SJCRH30 (cell line): ENCODE measurements at places on chromosomes 11 and 22. TPM values are rescaled to one million over a fixed set of nuclear protein-coding genes. Genes with fewer than 3 reads are reported as not detected.

Gene CELSR1
- total RNA-seq = not detected in 2 replicates

Gene PGA5
- not detected in 2 replicates for total RNA-seq

GRCh38 chr22:44297470-44298061, 15.2 kb downstream of the SHISAL1 start:
- H3K4me1 ChIP-seq = no peaks in the 10 kb centered on the region
- H3K36me3 ChIP-seq = no peaks in the 10 kb centered on the region
- H3K27ac ChIP-seq = no peak overlapping the region

DNA sequence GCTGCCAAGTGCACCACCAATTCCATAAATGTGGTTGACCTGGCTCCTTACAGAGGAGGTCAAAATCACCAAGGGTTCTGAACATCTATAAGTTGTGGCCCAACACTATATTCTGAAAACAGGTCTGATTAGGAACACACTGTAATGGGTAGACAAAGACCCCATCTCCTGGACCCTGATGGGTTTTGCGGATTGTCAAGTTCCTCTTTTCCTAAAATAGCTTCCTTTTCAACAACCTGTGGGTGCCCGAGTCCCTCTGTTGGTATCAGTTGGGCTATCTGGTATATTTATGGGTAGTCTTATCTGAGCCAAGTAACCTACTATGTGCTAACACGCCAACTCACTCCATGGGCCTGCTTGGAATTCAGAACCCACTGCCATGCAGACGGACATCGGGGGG, 9.9 kb upstream of the CACNG2 start:
- no peak for DNase-seq
- no peaks in the 10 kb centered on the region for H3K4me1 ChIP-seq
- no peak overlapping the region for H3K4me3 ChIP-seq
- no peak overlapping the region for H3K27ac ChIP-seq

GRCh38 chr11:67674442-67674871, at the start of gene ALDH3B2:
Gene ALDH3B2 (minus strand): TSS chr11:67674623. CDS start chr11:67666935, 7,688 bp downstream.
- H3K27me3 ChIP-seq = 0 out of 2 replicates have a peak, but pooled peaks cover 7% of the 10 kb centered on the region
- H3K27ac ChIP-seq = no peak within 1 kb of the TSS
- no peak within 1 kb of the TSS for H3K4me3 ChIP-seq
- no peak for DNase-seq
- no peaks in the 10 kb centered on the region for H3K36me3 ChIP-seq

DNA sequence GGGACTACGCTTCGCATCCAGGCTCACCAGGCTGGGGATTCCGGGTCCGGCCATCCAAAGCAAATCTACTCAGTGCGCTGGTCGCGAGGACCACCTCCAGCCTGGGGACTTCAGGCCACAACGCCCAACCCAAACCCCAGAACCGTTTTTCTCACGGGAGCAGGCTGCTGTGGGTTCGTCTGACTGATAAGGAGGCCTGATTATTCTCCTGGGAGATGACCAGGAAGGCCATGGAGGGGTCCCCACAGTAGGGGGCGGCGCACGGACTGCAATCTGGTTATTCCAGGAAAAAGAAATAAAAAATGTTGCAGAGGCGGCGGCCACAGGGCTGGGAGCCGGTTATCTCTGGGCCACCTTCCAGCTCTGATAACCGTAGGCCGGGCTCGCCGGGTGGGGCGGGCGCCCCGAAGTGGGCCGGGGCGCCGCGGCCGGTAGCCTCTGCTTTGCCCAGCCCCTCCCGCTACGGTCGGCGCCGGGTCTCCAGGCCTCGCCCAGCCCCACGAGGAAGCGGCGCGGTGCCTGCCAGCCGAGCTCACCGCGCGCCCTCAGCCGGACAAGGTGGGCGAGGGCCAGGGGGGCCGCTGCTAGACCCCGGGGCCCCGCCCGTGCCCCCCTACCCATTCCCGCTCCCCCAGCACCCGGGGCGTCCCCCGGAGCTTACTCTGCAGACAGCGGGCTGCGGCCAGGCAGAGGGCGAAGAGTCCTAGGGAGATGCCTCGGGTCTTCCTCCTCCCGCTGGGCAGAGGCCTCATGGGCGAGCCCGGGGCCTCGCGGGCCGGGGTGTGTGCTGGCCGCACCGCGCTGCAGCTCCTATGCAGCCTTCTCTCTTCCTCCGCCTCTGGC, 446 bp downstream of the VSTM5 start:
- no peak for DNase-seq
- no peak overlapping the region for H3K27ac ChIP-seq
- no peak overlapping the region for H3K4me3 ChIP-seq
- H3K27me3 ChIP-seq = no peaks in the 10 kb centered on the region
- no peaks in the 10 kb centered on the region for H3K36me3 ChIP-seq

Gene CCDC87
- 0.23 and 0.43 TPM in 2 replicates for total RNA-seq

DNA sequence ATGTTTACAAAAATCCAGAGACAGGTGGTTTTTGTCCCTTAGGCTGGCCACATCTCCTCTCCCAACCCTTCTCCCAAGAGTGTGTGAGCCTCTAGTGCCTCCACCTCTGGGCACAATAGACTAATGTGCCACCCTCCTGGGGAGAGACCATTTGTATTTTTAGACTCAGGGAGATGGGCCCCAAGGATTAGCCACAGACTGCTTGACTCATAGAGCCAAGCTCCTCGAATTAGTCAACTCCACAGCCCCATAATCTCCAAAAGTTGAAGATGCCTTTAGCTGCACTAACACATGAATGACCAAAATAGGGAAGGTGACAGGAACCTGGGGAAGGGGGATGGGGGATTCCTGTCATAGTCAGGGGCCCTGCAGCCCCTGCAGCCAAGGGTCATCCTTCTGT, 53.0 kb upstream of the LRRC32 start:
- no peaks in the 10 kb centered on the region for H3K4me1 ChIP-seq
- no peak overlapping the region for H3K4me3 ChIP-seq
- H3K27me3 ChIP-seq = no peaks in the 10 kb centered on the region

Gene NRIP3
- 10.1 and 13.2 TPM in 2 replicates for total RNA-seq

Gene F2
- total RNA-seq = 0.06 and 0.15 TPM in 2 replicates

DNA sequence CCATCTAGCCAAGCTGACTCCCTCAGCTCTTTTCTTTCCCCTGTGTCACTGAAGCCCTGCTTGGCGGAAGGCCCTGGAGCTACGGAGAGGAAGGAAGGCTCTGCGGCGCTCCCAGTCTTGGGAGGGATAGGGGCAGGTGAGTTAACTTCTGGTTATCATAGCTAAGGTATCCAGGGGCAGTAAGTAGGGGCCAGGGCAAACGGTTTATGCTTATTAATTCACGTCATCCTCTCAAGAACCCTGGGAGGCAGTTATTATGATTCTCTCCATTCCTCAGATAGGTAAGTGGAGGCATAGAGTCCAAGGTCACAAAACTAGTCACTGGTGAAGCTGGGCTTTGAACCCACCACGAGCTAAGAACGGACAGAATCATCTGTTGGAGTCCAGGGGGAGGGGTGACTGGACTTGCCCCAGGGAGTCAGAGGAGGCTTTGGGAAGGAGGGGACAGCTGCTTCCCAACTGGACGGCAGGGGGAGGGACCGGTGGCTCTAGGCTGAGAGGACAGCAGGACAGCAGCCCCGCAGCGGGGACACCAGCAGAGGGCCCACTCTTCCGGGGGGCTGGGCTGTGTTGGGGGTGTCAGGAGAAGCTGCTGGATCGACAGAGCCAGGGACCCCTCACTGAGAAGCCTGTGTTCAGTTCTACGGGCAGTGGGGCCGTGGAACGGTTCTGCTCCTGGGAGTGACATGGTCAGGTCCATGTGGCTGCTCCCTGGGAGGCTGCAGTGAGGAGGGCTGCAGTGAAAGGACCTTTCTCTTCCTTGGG, 3.5 kb downstream of the BAIAP2L2 start:
- no peak overlapping the region for H3K27ac ChIP-seq
- H3K4me3 ChIP-seq = no peak overlapping the region
- DNase-seq = peak; percentile 44
- H3K27me3 ChIP-seq = no peaks in the 10 kb centered on the region

DNA sequence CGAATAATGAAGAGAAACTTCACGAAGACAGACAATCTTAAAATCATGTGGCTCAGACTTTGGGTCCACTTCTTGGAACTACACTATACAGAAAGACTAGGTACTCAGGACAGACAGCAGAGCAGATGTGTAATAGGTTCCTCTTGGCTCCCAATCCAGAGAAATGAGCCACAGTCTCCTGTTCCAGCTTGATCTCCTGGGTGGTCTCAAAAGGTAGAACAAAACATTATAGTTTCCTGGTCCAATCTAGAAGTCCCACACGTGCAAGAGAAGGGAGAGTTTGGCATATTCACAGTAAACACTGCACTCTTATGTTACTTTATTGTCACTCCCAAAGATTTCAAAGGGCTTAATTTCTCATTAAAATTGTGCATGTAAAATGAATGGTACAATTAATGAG, 134.5 kb upstream of the FIBIN start:
- DNase-seq = no peak
- H3K4me1 ChIP-seq = no peaks in the 10 kb centered on the region
- H3K27ac ChIP-seq = no peak overlapping the region
- H3K36me3 ChIP-seq = no peaks in the 10 kb centered on the region
- no peak overlapping the region for H3K4me3 ChIP-seq

Gene TRIM64C
- total RNA-seq = not detected in 2 replicates

- peaks cover 26% of the 10 kb centered on the region for H3K4me1 ChIP-seq
- no peak overlapping the region for H3K27ac ChIP-seq
- H3K36me3 ChIP-seq = no peaks in the 10 kb centered on the region
- DNase-seq = no peak
- no peak overlapping the region for H3K4me3 ChIP-seq
These were observed 9.6 kb downstream of the HTATIP2 start for GRCh38 chr11:20373147-20373546.

DNA sequence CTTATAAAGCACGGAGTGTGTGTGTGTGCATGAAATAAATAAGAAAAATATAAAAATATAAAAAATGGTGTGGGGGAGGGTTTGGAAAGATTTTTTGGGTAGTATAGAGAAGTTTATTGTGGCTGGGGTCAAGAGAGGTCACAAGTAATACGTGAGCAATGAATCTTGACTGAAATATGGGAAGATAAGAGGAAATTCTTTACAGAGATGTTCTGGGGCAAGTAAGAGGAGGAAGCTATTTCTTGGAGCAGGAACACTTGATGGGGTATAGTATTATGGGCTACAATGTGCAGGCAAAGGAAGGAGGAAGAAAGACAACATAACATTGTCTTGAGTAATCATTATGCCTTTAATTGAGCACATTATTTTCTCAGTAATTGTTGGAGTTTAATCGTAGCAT, 2.1 kb downstream of the HBD start:
- no peak for DNase-seq
- H3K27me3 ChIP-seq = no peaks in the 10 kb centered on the region
- no peaks in the 10 kb centered on the region for H3K36me3 ChIP-seq
- H3K4me3 ChIP-seq = no peak overlapping the region
